ENCODE measurements at places on chromosomes 3 and 15.

GRCh38 chr15:37133602-37134001 lies 33.3 kb upstream of the MEIS2 start:
- DNase-seq = no peak

- no peak for DNase-seq
Measured at GRCh38 chr3:130975251-130975650, 51.4 kb downstream of the ASTE1 start.

DNA sequence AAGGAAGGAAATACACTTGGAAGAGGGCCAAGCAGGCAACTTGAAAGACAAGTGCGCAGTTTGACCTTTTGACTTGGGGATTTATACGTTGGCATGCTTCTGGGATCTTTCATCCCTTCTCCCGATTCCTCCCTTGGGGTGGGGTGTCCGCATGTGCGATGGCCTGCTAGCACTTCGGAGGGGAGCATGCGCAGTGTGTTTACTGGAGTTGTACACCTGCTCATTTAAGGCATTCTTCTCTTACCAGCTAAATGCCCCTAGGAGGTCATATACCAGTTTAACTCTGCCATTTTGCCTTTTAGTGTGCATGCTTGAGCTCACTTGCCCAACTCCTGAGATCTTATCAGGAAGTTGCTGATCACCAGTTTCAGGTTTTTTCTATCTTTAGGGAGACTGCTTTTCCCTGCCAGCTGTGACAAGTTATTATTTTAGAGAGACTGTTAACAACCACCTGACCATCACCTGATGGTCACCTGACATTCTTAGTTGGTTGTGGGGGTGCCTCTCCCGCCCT lies 63.5 kb downstream of the BFSP2 start:
- no peak for DNase-seq

DNA sequence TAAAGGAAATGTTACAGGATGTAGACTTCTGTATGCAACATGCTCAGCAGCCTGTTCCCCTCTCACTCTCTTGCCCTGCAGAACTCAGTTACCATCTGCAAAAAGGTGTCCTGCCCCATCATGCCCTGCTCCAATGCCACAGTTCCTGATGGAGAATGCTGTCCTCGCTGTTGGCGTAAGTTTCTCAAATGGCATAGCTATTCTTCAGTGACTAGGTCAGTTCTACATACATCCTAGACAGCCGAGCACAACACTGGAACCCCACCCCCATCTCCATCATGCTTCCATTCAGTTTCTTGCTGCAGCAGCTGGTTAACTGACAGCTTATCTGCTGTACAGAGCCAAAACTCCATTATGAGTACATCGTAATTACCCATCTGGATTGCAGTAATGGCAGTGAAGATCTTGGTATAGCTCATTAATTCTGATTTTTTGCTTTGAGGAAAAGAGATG lies 4.5 kb downstream of the THBS1 start:
- no peak for DNase-seq

GRCh38 chr15:57732526-57733331 lies 26.2 kb downstream of the POLR2M start:
- peak; percentile 17 for DNase-seq

GRCh38 chr15:85726454-85726853 lies 68.3 kb downstream of the KLHL25 start:
- no peak for DNase-seq

DNA sequence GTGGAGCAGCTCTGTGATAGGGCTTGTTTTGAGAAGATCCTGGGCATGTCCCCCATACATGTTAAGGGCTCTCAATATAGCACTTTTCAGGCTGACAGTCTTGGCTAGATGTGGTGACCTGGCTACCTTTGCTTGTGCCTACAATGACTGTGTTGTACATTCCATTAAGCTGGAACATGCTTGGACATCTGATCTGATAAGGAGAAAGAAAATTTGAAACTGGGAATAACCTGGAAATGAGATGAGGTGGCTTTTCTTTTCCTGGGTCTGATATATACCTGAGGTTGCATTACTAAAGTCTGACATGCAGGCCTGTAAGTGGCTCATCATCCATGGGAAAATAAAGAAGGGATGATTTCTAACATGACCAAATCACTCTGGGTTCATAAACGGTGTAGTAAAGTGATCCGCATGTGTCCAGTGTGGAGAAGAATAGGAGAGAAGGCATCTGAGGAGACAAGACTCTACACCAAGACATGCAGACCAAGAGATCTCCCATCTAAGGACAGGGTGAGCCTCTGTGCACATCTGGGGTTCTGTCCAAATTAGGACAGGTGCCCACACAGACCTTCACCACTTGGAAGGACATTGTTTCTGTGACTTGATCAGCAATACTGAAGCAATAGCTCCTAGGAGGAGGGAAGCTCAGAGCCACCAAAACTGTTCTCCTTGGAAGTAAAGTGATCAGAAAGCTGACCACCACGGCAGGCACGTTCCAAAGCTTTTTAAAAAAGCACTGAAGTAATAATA lies 62.0 kb downstream of the KLHL6 start:
- no peak for DNase-seq

DNA sequence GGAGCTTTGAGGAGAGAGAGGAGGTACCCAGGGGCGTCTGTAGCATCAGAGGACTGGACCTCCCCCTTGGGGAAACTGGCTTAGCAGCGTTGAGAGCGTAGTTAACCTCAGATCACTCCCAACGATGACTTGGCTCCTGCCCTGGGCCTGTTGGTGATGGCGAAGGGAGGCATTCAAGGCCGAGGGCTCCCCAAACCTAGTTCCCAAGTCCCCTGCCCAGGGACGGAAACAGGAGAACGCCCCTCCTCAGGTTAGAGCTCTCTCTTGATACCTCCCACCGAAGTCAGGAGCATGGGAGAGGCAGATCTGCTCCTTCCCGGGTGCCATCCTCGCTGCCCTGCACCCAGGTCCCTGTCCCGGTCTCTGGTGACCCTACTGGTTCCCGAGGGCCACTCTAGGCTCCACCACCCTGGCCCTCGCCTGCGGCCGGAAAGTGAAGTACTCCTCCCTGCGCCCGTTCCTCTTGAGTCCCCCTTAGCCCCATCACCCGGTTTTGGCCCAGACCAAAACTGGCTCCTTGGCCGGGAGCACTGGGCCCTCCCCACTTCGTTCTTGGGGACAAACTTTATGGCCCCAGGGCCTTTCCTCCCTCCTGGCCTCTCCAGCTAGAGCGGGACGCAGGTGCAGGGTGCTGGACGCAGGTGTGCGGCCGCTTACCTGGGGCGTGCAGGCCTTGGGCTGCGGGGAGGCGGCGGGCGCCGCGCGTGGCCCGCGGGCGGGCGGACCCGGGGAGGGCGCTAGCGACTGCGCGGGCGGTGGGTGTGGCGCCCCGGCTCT lies 2.6 kb upstream of the SKOR1 start:
- no peak for DNase-seq

- no peak for DNase-seq
Measured at GRCh38 chr3:107913701-107914100, 177.1 kb downstream of the CD47 start.

DNA sequence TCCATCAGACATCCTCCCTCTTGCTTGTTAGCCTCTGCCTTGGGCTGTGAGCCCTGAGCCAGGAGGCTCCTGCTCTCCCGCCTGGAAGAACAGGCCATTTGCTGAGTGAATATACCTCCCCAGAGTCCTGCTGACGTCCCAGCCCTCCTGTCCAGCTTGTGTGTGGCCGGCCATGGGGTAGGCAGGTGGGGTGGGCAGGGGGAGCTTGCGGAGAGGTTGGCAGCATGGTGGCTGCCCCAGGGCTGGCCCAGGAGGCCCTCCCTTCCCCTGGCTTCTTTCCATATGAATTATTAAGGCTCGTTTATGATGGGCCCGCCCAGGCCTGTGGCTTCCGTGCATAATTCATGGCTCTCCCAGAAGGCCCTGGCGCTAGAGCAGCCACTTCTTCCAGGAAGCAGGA lies 18.7 kb downstream of the CACNA2D2 start:
- no peak for DNase-seq

GRCh38 chr3:58531555-58531954 lies 5.4 kb downstream of the ACOX2 start:
- DNase-seq = no peak

DNA sequence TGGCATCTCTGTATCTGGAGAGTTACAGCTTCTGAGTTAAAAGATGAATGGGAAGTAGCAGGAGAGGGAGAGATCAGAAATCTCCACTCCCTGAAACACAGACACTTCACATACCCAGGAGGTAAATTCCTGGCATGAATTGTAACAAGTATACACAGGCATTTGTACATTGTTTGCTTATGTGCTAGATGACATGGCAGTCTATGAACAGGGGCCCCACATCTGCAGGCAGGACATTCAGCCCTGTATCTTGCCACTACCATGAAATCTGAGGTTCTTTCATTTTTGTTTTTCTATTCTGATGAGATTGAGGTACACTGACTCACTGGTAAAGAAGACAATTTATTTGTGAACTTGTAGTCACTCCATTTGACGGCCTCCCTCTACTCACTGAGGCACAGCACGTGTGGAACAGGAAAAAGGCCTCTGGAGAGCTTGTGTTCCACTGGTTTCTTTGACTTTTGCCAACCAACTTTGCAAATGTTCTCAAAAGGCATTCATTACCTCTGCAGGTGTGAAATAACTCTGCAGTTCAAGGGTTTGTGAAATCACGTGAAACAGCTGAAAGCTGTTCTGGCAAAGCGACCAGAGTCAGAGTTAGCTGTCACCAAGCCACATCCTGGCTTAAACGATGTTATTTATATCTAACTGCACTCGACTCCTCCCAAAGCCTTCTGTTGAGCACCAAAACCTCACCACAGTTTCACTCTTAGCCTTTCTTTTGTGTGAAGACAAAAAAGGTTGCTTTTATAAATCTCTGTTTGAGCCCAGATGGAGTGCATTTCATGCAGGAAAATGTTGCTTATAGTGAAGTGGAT lies 401.3 kb upstream of the CFAP20DC start:
- DNase-seq = peak; percentile 35

DNA sequence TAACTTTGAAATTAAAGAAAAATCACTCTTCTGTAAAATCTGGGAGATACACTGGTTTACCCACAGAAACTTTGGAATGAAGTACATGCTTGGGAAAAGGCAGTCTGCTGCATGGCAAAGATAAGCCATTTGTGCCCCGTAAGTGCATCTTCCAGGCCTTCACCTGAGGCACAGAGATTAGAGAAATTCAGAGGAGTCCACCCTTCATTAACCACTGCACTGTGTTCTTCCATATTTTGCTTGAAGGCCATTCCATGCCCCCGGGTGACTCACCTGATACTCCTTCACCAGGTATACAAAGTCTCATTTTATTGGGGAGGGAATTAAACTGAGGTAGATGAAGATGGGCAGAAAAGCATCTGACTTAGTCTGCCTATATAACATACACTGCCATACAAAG lies 53.0 kb downstream of the CMSS1 start:
- DNase-seq = no peak

DNA sequence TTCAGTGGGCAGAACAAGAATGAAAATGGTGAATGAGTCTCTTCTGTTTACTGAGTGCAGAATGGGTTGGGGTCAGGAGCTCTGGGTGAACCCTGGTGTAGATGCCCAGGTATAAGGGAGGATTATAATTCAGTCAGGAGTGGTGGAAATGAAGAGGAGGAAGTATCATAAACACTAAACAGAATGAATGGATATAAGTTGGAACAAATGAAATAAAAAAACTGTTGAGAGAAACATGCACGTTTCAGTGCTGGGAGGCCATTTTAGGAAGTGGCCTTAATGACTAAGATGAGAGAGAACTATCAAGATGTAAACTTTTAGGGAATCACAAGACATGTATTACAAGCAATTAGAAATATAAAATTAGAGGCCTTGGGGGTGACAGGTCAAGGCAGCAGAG lies 32.8 kb upstream of the LEKR1 start:
- no peak for DNase-seq

GRCh38 chr3:133872781-133873180 lies 22.9 kb downstream of the RAB6B start:
- no peak for DNase-seq

GRCh38 chr15:37103475-37104423 lies 3.4 kb upstream of the MEIS2 start:
- no peak for DNase-seq

GRCh38 chr3:188947401-188948280 lies 224.1 kb upstream of the TPRG1 start:
- no peak for DNase-seq

- no peak for DNase-seq
Measured at GRCh38 chr3:16476636-16477035, 36.9 kb downstream of the RFTN1 start.

GRCh38 chr3:112671930-112672715 lies 31.2 kb upstream of the CCDC80 start:
- no peak for DNase-seq

- DNase-seq = no peak
Measured at GRCh38 chr3:113614402-113614801, 82.0 kb downstream of the USF3 start.

- no peak for DNase-seq
Measured at GRCh38 chr15:33934921-33935320, 33.4 kb upstream of the CHRM5 start.

- DNase-seq = no peak
Measured at GRCh38 chr3:99684644-99685043, 46.2 kb downstream of the COL8A1 start.

DNA sequence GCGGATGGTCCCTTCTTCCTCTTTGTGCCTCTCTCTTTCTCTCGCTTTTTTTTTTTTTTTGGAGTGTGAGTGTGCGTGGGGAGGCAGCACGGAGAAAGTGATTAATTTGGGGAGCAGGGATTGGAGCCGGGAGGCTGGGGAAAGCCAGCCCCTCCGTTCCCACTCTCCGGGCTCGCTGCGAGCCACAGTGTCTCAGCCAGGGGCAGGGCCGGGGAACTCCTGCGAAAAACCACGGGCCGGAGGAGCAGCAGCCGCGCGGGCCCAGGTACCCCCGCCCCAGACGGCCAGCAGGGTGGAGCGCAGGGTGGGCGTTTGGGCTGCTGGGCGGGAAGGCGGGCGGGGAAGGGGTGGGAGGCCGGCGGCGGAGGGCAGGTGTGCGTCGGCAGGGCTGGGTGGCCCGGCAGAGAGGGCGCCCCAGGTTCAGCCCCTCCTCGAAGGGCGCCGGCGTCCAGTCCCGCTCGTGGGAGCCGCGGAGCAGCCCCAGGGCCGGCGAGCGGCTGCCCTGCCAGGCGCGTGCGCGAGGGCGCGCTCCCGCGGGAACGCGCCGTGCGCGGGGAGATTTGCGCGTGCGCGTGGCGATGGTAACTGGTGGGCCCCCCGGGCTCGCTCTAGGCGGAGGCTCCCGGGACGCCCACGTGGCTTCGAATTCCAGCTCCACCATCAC lies 1.4 kb downstream of the CHL1 start:
- DNase-seq = no peak

- DNase-seq = no peak
Measured at GRCh38 chr3:41808152-41808551, 153.8 kb downstream of the ULK4 start.

GRCh38 chr3:63528325-63529000 lies 124.0 kb upstream of the SNTN start:
- no peak for DNase-seq

DNA sequence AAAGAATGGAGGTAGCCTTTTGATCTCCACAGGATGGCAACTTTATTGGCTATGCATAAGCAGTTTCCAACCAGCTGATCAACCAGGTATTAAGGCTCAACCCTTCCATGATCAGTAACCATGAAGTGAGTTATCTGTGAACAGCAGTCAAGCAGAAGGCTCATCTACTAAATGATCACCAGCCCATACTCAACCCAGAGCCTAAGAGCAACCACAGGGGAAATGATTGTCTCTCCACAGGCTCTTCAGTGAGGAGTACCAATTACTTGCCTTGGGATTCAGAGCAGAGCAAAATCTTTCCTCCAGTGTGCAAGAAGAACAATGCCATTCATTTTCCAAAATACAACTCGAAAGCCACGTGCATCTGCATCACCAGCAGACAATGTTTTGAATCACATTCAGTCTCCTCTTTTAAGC lies 754.8 kb downstream of the ROBO1 start:
- no peak for DNase-seq

- DNase-seq = peak; percentile 40
Measured at GRCh38 chr15:75042730-75043508, 19.5 kb downstream of the PPCDC start.

GRCh38 chr3:134576426-134576825 lies 74.4 kb downstream of the KY start:
- no peak for DNase-seq
